ENCODE measurements at places on chromosomes 5 and 9.

- DNase-seq = peak; percentile 99
Measured at GRCh38 chr5:150317048-150318003, 14.6 kb upstream of the ARSI start.

GRCh38 chr5:135625961-135626360 is 47.2 kb upstream of the CXCL14 start:
- no peak for DNase-seq

DNA sequence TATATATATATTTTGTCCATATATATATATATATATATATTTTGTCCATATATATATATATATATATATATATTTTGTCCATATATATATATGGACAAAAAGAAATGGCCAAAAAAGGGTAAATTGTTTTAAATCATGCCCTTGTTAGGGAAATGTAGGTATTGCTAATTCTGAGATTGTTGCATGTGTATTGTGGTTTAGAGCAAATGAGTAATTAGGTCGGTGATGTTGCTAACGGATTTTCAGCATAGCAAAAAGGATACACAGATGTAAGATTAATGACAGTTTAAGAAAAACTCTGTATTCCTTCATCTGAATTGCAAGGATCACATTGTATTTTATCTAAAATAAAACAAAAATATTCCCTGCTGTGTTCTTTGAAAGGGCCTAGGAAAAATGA is 40.2 kb downstream of the OSTF1 start:
- DNase-seq = no peak

- DNase-seq = peak; percentile 54
Measured at GRCh38 chr5:158234323-158235158, 375.6 kb upstream of the CLINT1 start.

GRCh38 chr9:109072821-109073435 is 46.8 kb downstream of the TMEM245 start:
- DNase-seq = no peak

DNA sequence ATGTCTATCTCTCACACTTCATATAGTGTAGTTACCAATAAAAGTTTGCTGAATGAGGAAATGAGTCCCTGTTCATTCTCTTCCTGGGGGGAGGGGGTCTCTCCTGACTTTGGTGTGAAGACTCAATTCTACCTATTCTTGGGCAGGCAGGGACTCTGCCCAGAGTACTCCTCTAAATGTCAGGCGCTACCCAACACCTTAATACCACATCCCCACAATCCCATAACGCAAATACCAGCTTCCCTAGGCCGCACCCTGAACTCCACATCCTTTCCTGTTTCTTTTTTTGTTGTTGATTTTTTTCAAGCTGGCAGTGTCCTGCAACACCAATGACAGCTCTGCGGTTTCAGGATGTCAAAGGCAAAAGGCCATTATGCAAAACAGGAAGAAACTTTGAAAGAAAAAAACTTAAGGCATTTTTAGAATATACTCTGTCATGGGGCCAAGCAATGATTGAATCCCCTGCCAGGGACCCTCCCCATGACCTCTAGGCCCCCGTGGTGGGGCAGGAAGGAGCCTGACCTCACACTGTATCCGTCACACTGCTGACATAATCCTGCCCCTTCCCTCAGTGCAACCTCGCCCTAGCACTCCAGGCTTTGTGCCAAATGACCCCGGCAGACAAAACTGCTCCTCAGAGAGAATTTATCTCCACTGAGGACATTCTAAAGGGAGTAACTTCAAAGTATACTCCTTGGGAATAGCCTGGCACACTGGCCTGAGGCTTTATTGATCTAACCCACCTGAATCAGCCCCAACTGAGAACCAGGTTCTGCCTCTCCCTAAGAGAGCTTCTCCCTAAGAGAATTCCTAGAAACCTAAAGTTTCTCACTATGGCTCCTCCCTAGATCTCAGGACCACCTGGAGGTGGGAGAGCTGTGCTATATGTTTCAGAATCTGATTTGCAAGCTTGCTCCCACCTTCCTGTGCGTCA is 8.0 kb downstream of the B4GALT1 start:
- DNase-seq = peak; percentile 50

DNA sequence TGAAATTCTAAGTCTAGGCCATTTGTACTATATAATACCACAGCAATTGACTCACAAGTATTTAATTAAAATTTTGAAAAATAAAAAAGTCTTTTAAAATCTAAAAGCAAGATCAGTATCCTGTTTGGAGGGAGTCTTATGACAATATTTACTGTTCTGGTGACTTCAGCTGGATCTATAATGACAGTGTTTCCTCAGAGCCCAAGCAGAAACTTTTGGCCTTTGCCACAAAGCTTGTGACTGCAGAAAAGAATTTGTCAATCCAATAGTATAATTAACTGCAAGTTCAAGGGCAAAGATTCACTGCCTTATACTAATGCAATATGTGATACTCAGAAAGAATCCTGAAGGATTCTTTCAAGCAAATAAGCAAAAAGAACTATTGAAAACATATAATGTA is 49.6 kb upstream of the RAPGEF6 start:
- DNase-seq = no peak

DNA sequence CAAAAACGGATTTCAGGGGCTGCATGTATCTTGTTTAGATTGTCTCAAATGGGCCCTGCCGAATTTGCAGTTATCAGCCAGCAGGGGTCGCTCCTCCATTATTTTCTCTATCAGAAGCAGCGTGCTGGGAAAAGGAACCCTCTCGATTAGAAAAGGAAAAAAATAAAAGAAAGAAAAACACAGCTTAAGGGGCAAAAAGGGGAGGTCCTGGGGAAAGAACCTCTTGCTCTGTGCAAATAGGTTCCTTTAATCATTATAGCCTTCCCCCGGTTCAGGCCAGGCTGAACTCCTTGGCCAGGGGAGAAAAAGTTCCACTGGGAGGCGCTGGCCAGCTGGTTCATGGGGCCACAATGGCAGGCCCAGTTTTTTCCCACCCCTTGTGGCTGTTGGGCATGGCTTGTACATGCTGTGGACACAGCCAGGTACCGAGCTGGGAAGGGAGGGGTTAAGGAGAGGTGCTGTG is 25.0 kb upstream of the CAPSL start:
- DNase-seq = peak; percentile 26

DNA sequence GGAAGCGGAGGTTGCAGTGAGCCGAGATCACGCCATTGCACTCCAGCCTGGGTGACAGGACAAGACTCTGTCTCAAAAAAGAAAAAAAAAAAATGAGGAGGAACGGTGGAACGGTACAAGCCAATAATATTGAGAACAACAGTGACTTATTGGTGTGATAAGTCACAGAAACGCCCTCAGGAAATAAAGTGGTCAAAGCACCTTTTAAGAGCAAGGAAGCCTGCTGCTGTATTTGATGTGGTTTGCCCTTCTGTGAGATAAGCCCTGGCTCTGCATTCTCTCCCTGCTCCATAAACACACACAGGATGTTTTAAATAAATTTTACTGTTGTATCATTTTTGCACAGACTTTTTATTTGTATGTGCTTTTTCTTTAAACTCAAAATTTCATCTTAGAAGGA is 269.9 kb upstream of the MSX2 start:
- DNase-seq = peak; percentile 69

DNA sequence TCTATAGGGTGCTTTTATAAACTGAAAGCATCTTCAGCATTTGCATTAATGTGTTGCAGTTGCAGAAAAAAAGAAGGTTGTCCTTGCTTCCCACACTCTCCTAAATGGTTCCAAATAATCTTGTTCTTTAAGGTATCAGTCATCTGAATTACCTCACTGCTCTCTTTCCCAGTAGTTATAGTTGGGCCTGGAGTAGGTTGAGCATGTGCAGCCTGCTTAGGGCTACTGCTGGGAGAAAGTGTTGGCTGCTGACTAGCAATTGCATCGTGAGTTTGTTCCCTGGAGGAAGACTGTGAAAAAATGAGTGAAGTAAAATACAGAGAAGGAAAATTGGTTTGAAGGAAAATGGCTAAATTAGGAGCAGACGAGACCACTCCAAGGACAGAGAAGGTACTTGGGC is 74.5 kb downstream of the PRR16 start:
- DNase-seq = peak; percentile 38

GRCh38 chr5:138538943-138539627 is 4.0 kb downstream of the ETF1 start:
- no peak for DNase-seq

GRCh38 chr9:137293094-137293481 is 9.0 kb downstream of the NRARP start:
- no peak for DNase-seq

- DNase-seq = no peak
Measured at GRCh38 chr5:143474616-143475015, 71.1 kb upstream of the NR3C1 start.

GRCh38 chr9:14383773-14384172 is 69.8 kb upstream of the NFIB start:
- no peak for DNase-seq

- no peak for DNase-seq
Measured at GRCh38 chr9:135010921-135011320, 76.5 kb upstream of the OLFM1 start.

GRCh38 chr9:87139099-87139730 is 191.9 kb upstream of the GAS1 start:
- DNase-seq = no peak

DNA sequence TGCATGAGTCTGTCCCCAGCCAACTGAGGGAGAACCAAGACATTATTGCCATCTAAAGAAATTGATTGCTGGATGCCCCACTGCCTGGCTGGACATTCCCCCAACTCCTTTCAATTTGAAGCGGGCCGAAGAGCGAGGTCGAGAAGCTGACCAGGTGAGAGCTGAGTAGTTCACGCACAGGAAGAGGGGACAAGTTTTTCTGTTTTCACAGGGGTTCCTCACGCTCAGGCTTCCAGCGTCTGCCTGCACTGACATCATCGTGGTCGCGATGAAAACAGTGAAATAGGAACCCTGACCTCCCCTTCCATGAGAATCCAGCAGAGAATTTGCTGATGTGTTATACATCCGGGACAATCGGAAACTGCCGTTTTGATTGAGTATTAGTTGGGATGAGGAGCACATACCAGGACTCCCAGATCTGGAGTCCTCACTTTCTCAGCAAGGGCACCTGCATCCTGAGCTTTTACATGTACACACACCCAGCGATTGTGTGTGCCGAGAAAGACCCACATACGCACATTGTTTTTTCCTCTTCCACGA is 3.1 kb upstream of the DMRT3 start:
- no peak for DNase-seq

- DNase-seq = peak; percentile 23
Measured at GRCh38 chr5:116002116-116002906, 30.0 kb upstream of the ARL14EPL start.

DNA sequence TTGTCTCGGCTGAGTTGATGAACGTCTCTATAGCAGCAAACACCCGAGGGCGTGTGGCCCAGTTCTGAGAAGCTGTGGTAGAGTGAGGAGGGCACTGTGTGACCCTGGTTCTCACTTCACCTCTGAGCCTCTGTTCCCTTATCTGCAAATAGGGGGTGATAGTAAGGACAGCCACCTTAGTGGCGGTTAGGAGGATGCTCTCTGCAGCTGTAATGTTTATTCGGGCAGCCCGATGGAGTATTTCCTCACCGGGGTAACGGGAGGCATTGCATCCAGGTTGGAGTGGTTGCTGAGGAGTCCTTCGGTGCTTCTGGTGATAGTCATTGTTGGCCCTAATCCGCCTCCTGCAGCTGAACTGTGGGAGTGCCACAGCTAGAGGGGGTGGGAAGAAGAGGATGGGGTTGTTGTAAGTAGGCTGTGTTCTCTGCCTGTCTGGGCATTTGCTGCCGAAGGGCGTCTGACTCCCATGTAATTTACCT is 13.9 kb downstream of the PRRC2B start:
- no peak for DNase-seq

DNA sequence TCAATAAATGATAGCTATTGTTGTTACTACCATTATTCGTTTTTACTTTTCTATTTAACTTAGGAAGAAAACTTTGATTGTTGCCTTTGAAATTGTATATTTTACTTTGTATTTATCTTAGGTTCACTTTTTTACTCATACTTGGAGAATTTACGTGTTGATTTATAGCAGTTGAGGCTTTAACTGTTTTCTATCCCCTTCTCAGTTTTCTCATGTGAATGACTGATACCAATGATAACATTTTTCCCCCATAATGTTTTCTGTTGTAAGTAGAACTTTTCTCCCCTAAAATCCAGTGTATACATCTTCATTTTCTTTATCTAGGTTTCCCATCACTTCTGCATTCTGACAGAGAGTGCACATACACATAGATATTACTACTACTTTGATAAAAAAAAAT is 54.4 kb downstream of the FSD1L start:
- DNase-seq = no peak

DNA sequence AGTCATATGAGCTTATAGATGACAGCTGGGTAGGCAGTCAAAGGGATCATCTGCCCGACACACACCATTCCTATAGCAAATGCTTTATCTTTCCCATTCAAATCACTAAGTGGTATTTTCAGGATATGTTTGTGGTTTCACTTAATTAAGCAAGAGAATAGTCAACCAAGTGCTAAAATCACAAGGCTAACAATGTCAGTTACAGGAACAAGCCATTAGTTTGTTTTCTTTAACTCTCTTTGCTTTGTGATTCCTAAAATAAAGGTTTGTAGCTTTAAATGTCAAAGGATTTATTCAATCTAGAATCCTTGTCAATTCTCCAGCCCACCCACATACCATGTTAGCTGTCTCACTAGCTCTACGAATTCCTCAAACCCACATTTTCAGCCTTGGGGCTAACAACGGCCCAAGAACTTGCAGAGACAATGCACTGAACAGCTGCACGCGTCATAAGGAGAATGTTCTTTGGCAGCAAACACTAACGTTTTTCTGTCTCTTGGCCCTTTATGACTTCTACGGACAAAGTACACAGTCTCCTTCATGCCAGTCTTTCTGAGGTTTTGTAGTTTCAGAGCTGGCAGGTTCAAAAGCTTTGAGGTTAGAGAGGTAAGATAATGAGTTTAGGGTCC is 56.6 kb downstream of the ELAVL2 start:
- DNase-seq = peak; percentile 79

DNA sequence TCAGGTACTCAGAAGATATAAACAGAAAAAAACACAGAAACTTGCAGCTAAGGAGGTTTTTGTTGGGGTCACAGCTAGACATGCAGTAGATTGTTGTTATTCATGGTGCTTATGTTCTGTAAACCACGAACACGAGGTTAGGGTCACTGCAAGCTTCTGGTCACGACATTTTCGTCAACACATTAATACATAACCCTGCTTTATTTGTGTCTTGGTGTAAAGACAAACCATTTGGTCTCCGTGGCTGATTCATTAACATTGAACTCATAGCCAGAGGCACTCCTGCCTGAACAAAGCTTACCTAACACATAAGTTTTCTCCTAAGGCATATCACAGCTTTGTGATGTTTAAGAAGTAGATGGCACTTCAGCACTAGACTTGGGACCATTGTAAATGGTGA is 16.9 kb downstream of the TEK start:
- no peak for DNase-seq
